Stimulated activated naive CD4-positive, alpha-beta T cell (primary cell): ENCODE measurements at places on chromosomes 16 and 17.

GRCh38 chr17:859824-860195, 77.7 kb downstream of the MRM3 start:
- no peak for DNase-seq

- no peak for DNase-seq
Observed at GRCh38 chr17:73481676-73482075, 162.6 kb downstream of the SDK2 start.

DNA sequence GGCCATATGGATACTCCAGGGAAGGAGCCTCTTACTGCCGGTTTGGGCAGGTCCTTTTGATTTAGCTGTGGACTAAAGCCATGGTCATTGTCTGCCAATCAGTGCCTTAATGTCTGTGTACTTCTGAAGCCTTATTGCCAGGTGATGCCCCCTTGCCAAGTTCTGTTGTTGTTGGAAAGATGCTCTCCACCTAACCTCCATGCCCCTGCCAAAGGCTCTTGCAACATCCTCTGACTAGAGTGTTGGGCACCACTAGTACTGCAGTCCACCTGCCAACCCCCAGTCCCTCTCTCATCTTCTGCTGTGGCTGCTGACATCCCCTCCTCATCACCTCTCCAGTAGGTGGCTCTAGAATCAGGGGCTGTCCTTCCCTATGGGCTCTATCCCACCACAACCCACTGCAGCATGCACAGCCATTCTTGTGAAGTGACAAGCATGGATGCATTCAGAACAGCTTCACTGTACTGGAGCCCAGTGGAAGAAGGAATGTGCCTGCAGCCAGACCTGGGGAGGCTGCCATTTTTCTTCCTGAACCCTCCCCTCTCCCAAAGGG, 375.3 kb upstream of the CDH5 start:
- no peak for DNase-seq

DNA sequence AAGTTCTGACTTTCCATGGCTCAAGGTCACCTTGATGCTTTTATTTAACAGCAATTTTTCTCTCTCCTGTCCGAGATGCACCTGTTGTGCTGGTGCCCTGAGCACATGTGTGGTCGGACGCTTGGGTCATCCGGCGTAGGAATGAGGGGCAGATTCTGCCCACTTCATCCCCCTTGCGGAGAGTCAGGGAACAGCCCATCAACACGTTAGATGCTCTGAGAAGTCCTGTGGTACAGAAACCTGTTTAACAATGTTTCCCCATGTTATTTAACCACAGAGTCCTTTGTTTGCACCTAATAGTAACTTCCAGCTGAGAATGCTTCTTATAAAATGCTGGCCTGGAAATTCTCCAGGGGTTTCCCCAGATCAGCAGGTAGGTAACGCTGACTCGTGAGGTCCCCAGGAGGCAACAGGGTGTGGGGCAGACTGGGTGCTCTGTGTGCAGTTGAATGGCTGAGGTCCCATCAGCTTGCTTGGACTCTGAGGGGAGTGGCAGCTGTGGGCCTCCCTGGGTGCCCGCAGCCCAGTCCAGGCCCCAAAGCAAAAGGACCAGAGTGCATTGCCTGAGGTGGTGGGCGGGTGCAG, 17.8 kb downstream of the DOC2B start:
- DNase-seq, result no peak

- DNase-seq, result no peak
Observed at GRCh38 chr16:4537376-4538343, 913 bp downstream of the CDIP1 start.

DNA sequence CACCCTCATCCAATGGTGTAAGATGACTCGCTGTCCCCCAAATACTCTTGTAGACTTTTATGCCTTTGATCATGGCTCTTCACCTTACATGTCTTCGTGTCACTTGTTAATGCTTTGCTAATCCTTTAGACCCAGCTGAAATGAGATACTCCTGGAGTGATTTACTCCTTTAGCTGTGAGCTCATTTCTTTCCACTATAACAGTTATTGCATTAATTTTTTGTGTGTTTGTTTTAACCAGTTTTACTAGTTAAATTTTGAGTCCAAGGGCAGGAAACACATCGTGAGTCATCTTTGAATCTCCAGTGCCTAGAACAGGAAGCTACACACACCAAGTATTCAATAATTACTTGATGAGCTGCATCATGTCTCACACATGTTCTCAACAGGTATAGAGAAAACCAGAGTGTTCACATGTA, 6.5 kb upstream of the CTCF start:
- peak; percentile 39 for DNase-seq
